ENCODE measurements at places on chromosomes 12 and 14. TPM values are rescaled to one million over a fixed set of nuclear protein-coding genes. Genes with fewer than 3 reads are reported as not detected.

DNA sequence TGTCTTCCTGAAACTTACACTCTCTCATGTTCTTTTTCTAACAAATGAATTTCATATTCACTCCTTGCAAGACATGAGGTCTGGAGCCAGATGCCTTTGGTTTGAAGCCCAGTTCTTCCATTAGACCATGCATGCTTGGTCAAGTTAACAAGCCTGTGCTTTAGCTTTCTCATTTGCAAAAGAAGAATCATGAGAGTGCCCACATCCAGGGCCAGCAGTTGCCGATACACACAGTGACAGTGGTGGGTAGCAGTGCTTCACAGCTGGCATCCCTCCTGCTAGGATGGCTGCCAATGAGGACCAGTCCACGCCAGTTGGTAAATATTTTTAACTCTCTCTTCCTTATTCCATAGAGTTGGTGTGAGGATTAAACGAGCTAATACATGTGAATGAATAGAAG lies 163.1 kb downstream of the PHLDA1 start:
- DNase-seq: no peak

DNA sequence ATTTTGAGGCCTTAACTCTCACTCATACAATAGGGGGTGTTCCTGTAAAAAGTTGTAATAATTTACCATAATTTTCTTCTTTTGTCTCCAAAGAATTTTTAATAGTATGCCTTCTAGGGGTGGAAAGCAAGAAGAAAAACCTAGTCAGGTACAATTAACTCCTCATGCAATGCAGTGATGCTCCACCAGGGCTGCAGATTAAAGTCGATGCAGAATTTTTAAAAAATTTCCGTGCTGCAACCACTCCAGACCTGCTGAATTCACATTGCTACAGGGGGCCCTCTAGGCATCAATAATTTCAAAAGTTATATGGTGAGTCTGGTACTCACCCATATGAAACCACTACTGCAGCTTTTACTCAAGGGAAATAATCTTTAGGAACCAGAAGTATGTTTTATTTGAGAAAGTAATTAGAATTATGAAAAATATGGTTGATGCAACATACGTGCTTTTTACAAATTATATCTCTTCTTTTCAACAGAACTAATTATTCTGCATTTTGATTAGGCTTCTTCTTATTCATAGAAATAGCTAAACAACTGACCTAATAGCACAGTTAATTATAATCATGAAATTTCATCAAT lies 353.2 kb downstream of the BCAT1 start:
- DNase-seq: no peak

DNA sequence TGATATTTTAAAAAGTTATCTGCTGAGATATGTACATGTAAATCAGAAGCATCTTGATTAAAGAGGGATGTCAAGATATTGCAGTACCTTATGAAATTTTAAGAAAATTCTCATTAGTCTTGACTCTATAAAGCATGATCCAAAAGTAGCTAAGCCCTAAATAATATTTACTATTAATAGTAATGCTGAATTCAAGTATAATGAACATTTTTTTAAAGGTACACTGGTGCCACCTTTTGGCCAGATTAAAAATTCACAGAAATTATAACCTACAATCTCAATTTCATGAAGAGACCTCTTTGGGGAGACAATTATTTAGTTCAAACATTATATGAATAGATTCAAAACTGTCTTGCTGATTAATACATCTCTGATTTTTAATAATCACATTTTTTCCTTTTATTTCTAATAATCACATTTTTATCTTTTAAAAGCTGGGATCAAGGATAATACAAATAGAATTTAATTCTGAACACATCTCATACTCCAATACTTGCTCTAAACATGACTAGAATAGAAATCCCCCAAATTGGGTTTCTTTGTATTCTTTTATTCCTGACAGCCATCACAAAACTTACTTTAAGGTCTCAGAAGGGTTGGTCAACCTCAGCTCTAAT lies 13.4 kb downstream of the AKAP5 start:
- DNase-seq: peak; percentile 24

DNA sequence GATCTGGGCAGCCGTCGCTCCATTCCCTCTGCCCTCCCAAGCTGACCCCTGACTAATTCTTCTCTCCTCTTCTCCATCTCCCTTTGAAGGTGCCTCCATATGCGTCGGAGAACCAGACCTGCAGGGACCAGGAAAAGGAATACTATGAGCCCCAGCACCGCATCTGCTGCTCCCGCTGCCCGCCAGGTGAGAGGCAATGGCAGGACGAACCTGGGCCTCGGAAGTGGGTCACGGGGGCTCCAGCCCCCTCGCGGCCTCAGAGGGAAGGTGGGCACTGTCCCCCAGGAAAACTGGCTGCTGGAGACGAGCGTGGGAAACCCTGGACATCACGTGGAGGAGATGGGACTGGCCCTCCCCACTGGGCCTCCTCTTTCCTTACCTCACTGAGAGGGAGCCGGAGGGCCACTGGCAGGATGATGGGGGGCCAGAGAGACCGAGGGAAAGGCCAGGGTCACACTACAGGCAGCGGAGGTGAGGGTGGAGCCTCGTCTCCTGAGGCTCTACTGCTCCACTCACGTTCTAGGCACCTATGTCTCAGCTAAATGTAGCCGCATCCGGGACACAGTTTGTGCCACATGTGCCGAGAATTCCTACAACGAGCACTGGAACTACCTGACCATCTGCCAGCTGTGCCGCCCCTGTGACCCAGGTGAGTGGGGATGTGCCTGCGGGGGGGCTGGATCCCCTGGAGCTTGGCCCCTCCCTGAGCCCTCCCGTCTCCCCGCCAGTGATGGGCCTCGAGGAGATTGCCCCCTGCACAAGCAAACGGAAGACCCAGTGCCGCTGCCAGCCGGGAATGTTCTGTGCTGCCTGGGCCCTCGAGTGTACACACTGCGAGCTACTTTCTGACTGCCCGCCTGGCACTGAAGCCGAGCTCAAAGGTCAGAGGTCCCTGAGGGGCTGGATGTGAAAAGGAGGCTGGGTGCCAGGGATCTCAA lies 806 bp downstream of the LTBR start:
- DNase-seq: no peak

GRCh38 chr14:95024380-95024779 lies 132.9 kb downstream of the DICER1 start:
- DNase-seq: no peak

DNA sequence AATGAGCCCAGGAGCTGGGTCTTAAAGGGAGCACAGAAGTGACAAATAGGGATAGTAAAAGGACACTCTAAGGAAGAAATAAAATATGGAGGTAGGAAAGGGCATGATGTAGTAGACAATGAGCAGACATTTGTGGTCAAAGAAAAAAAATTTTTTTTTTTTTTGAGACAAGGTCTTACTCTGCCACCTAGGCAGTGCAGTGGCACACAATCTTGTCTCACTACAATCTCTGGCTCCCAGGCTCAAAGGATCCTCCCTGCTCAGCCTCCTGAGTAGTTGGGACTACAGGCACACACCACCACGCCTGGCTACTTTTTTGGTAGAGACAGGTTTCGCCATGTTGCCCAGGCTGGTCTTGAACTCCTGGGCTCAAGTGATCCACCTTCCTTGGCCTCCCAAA lies 8.5 kb downstream of the FKBP3 start:
- no peak for DNase-seq

GRCh38 chr14:95504135-95505029 lies 12.1 kb downstream of the SYNE3 start:
- DNase-seq: no peak

Gene RNASE1
- not detected for total RNA-seq

Gene INHBC
- total RNA-seq: not detected

GRCh38 chr12:47775100-47775911 lies 2.3 kb downstream of the SLC48A1 start:
- no peak for DNase-seq
